ENCODE measurements at places on chromosomes 5 and 9.

GRCh38 chr5:35393901-35394300, 163.6 kb upstream of the PRLR start:
- no peak for DNase-seq

DNA sequence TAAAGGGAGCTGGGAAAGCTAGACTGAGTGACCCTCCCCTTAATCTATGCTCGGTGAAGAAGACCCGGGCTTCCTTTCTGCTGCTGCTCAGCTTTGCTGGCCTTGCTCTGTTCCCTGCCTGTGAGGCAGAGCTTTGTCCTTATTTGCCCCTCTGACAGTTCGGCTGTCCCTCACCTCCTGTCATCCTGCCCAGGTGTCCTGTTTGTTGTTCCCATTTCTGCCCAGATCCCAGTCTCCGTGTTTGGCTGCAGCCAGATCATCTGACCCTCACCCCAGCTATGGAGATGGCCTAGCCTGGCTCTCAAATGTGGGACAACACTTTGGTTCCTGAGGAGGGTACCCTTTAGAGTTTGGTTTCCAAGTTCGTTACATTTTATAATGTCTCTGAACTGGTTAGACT, 20.2 kb downstream of the OTULIN start:
- no peak for DNase-seq

DNA sequence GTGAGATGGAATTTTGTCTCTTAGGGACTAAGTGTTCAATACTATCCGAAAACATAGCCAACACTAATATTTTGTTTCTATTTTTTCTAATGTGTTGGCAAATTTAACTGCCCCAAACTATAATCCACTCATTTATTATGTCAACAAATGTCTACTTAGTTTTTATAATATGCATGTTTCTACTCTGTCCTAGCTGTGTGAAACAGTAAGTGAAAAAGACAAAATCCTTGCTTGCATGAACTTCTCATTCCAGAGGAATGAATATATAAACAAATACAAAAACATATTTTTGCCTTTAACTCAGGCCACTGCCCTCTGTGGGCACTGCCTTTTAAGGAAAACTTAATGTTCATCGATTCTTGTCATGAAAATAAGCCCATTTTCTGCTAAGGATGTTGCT, 1275.4 kb upstream of the CDH18 start:
- no peak for DNase-seq

DNA sequence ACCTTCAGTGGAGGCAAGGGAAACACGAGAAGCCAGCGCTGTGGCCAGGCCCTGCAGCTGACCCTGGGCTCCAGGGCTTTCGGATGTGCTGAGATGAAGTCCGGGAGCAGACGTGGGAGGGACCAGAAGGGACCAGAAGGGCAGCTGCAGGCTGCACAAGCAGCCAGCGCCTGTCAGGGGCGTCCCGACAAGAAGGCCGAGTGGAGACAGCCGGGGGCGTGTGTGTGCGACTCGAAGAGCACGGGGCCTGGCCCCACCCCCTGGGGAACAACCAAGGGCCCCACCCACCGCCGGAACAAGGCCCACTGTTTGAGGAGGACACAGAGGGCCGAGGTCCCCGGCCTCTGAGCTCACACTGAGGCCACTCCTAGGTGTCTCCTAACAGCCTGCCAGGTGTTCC, 31.4 kb downstream of the SLC12A7 start:
- no peak for DNase-seq

DNA sequence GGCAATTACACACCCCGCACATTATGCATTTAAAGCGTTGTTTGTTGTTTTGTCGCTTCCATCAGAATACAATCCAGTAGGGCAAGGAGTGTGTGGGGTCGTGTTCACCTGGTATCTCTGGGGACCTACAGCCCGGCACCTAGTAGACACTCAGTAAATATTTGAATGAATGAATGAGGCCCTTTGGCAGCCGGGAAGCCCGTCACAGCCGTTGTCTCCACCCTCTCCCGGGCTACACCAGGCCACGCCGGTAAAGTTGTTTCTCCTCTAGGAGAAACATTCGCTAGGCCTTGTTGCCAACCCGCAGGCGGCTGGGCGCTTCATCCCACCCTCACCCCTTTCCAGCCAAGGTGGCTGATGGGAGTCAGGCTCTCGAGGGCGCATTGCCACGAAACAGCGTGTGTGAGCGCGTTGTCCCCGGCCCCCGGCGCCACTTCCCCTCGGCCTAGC, 876 bp upstream of the JAK2 start:
- DNase-seq, result no peak

DNA sequence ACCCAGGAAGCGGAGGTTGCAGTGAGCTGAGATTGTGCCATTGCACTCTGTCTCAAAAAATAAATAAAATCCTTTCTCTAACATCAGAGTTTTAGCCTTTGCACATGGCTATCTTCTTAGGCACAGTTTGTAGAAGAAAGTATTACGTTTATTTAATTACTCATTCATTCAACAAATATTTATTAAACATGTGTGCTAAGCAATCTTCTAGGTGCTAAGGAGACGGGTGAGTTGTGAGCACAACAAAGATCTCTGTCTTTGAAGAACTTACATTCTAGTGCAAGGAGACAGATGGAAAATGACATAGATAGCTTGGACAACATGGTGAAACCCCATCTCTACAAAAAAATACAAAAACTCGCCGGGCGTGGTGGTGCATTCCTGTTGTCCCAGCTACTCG, 122.3 kb upstream of the MYO10 start:
- DNase-seq, result no peak

- no peak for DNase-seq
These were observed 3.9 kb downstream of the IRX2 start for GRCh38 chr5:2747363-2748162.

DNA sequence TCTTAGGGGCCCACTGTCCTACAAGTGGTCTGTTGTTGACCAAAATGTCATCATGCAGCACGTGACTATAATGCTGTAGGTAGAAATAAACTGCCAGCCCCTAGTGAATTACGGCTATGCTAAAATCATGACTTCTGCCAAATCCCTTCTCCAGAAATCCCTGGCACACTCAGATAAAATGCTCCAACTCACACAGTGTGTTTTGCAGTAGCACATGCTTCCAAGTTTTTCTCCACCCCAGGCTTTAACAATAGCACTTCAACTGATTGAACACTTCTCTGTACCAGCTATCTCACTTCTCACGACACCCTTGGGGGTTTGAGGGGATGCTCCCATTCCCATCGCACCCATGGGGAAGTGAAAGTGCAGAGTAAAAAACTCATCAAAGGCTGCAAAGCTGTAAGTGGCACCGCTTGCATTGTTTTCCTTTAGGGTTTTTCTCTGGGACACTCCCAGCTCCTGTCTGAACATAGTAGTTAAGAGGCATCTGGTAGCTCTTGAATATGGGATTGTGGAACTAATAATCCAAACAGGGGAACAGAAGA, 151.0 kb upstream of the SLC24A2 start:
- no peak for DNase-seq

GRCh38 chr5:37055383-37055990, 178.9 kb downstream of the NIPBL start:
- DNase-seq, result no peak

GRCh38 chr5:163439092-163439425, 1.7 kb downstream of the CCNG1 start:
- DNase-seq, result peak; percentile 21

- DNase-seq, result peak; percentile 23
These were observed 35.9 kb downstream of the EFCAB9 start for GRCh38 chr5:172229904-172230303.

DNA sequence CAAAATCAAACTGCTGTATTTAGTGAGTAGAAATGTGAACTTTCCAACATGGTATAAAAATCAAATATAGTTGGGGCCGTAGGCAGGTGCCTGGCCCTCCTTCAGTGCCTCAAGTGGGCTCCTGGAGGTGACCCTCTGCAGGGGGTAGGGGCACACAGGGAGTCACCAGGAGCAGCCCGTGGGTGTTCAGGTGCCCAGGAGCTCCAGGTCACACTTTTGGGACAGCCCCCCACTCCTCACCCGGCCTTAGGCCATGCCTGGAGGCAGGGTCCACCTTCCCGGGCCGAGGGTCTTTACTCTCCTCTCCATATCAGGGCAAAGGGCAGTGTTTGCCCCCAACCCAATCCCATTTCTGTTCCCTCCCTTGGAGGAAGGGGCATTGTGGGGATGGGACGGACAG, 108.0 kb upstream of the MTAP start:
- DNase-seq, result no peak

DNA sequence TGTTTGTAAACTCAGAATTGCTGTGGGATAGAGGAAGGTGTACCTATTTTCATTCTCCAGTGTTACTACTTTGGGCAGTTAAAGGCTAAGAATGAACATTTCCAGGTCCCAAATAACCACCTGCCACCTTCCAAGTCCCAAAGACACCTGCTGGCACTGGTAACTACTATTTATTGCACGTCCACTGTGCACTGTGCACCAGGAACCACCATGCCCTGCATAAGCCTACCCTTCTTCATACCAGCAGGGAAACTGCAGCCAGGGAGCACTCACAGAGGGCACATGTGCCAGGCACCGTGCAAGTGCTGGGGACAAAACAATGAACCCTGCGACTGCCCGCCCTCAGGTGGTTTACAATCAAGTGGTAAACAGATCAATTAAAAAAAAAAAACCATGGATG, 34.9 kb downstream of the RAPGEF1 start:
- no peak for DNase-seq

- DNase-seq, result no peak
These were observed 54.4 kb upstream of the RETREG1 start for GRCh38 chr5:16671208-16671607.

DNA sequence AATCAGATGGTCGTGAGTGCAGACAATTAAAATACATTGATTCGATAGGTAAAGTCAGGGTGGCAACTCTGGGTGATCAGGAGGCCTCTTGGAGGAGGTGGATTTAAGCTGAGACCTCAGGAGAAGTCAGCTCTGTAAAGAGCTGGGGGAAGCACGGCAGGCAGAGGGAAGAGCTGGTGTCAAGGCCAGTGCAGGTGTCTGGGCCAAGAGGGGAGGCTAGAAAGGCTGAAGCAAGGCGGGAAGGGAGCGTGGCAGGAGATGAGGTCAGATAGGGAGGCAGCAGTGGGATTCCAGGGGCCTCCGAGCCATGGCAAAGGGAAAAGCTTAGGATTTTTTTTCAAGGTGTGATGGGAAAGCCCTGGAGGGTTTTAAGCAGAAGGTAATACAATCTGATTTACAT, 178.7 kb downstream of the FSTL4 start:
- no peak for DNase-seq

DNA sequence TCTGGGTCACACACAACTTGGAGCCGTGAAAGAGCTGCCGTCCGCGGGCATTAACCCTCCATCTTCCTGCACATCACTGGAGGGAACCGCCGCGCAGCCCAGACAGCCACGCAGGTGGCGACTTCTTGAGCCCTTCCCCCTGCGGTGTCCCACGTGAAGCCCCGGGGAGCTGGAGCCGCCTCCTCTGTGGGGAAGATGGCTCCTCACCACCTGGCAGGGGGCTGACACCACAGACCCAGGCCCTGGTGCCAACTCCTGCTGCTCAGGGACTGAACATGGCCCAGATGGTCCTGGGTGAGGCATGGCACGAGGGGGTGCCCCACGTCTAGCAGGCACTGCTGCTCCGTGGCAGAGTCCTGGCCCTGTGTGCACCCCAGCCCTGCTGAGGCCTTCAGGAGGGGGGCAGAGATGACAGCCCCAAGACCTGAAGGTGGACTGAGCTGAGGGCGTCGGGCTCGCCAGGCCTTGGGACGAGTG, 38.9 kb downstream of the NDUFS6 start:
- no peak for DNase-seq

- peak; percentile 85 for DNase-seq
These were observed 4.6 kb downstream of the CSF1R start for GRCh38 chr5:150081541-150082283.

DNA sequence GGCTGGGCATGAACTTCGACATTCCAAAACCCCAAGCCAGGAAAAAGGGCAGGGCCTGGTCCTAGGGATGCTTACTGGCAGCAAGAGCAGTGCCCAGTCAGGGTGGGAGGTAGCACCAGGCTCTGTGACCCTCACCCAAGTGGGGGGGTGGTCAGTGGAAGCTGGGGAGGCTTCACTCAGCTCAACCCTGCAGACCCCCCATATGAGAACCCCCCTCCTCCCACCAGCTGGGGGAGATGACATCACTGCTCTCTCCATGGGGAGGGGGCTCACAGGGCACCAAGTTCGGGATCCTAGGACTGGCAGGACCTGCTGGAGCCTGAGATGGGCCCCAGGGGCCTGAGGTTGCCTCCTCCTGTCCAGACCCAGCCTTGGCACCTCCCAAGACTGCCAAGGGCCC, 4.7 kb downstream of the DNLZ start:
- DNase-seq, result no peak

DNA sequence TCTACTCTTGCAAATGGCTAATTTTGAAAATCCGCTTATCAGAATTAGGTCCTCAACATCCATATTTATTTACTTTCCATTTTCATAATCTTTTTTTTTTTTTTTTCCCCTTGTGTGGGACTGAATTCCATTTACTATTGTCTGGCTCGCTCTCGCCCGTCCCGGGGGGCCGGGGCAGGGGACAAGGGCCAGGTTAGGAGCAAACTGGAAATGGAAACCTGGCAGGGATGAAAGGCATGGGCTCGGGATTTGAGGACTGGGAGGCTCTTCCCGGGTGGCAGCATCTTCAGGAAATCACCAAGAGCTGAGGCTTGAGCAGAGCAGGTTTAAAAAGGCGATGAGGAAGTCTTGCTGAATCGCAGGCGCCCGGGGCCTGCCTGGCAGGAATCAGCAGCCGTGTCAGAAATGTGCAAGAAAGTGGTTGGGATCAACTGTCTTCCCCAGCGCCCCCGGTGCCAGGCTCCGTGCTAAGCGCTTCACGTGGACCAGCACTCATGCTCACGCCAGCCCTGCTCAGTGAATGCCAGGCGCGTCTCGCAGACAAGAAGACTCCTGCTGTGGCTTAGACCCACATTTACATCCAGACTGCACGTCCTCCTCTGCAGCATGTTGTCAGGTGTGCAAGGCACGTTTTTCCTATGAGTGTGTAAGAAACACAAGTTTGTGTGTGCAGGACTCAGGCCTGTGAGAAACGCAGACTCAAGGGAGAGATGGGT, 66.3 kb upstream of the UNC5A start:
- DNase-seq, result peak; percentile 26

DNA sequence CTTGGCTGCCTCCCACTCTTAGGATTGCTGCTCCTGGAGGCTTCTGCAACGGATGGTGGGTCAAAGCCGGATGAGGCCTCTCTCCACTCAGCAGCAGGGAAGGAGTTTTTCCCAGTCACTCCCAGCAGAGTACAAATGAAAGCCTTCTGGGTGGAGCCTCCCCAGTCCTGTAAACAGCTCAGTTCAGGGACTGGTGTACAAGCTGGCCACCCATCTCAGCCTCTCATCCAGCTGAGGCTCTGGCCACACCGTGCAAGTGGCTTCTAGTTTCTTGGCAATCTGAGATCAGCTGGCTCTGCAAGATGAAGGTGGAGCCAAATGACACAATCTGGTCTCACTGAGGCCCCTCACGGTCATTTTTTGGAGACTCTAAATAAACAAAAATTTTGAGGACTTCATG, 10.0 kb downstream of the GPX3 start:
- DNase-seq, result no peak

GRCh38 chr9:133949486-133950061, 42.5 kb downstream of the VAV2 start:
- DNase-seq, result no peak

GRCh38 chr9:74071502-74071901, 425.6 kb upstream of the RORB start:
- DNase-seq, result no peak

- no peak for DNase-seq
These were observed 72.8 kb downstream of the C9orf153 start for GRCh38 chr9:86186696-86187095.

- DNase-seq, result no peak
These were observed 170.1 kb upstream of the TARS1 start for GRCh38 chr5:33270671-33271070.

All from GM13976 (cell line).